ENCODE measurements at places on chromosomes 11 and 22. TPM values are rescaled to one million over a fixed set of nuclear protein-coding genes. Genes with fewer than 3 reads are reported as not detected.

OR52H1 gene
- total RNA-seq, result not detected

- no peak overlapping the region for H3K4me3 ChIP-seq
- H3K27me3 ChIP-seq, result peaks cover 12% of the 10 kb centered on the region
- H3K4me1 ChIP-seq, result peaks cover 13% of the 10 kb centered on the region
- DNase-seq, result no peak
- no peak overlapping the region for H3K27ac ChIP-seq
Observed at GRCh38 chr11:120611581-120611980, 100.0 kb downstream of the GRIK4 start.

VSTM5 gene
- total RNA-seq, result not detected

DNA sequence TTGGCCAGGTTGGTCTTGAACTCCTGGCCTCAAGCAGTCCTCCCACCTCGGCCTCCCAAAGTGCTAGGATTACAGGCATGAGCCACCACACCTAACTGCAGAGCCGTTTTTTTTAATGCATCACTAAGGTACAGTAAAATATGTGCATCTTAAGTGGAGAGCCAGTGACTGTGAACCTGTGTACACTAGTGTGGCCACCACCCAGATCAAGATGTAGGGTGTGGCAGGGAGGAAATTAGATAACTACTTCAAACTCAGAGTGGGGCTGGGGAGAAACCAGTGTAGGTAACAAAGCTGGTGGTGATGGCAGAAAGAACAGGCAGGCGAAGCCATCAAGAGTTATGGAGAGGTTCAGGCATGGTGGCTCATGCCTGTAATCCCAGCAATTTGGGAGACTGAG is 14.4 kb downstream of the SNAP29 start:
- no peak for DNase-seq
- no peaks in the 10 kb centered on the region for H3K27me3 ChIP-seq
- no peak overlapping the region for H3K27ac ChIP-seq
- H3K36me3 ChIP-seq, result peaks cover 15% of the 10 kb centered on the region
- H3K4me3 ChIP-seq, result no peak overlapping the region

GRCh38 chr11:122785031-122785541 is 53.2 kb upstream of the CRTAM start:
- no peak for DNase-seq
- H3K27me3 ChIP-seq, result no peaks in the 10 kb centered on the region
- H3K4me1 ChIP-seq, result no peaks in the 10 kb centered on the region
- no peak overlapping the region for H3K27ac ChIP-seq
- H3K36me3 ChIP-seq, result peaks cover 16% of the 10 kb centered on the region

DNA sequence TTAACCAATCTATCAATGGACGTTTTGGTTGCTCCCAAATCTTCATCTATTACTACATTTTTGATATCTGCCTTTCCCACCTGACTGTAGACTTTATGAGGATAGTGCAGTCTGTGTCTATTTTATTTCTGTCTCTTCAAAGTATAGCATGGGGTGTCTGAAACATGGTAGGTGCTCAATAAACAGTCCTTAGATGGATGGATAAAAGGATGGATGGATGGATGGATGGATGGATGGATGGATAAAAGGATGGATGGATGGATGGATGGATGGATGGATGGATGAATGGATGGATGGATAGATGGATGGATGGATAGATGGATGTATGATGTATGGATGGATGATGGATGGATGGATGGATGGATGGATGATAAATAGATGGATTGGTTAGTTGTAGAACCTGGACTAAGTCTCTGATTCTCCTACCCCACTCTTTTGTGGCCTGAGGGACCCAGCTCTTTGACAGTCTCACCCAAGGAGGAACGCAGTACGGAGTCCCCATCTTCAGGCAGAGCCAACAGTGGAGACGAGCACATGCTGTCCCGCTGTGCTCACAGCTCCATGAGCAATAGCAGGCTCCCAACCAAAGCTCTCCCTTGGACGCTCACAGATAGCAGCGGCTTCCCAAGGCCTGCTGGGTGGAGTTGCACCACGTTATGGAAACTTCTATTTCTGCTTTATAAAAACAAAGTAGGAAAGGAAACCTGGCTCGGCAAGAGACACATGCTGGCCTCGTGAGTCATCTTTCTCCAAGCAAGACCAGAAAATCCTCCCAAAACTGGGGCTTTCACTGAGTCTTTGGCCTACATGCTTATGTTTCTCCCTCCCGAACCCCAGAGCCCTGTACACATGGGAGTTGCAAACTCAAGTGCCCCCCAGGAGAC is 448.0 kb downstream of the MIAT start:
- DNase-seq, result no peak
- H3K27me3 ChIP-seq, result peaks cover 25% of the 10 kb centered on the region
- no peak overlapping the region for H3K4me3 ChIP-seq
- no peaks in the 10 kb centered on the region for H3K4me1 ChIP-seq
- peaks cover 1% of the 10 kb centered on the region for H3K36me3 ChIP-seq

GRCh38 chr22:37486224-37486845 is at the start of gene MFNG:
Gene MFNG (minus strand): TSS chr22:37486384. CDS start chr22:37486177, 207 bp downstream.
- peaks cover 13% of the 10 kb centered on the region for H3K36me3 ChIP-seq
- peaks cover 65% of the 10 kb centered on the region for H3K4me1 ChIP-seq
- H3K27ac ChIP-seq, result peak within 1 kb of the TSS; percentile 97
- no peaks in the 10 kb centered on the region for H3K27me3 ChIP-seq
- peak; percentile 86 for DNase-seq

DNA sequence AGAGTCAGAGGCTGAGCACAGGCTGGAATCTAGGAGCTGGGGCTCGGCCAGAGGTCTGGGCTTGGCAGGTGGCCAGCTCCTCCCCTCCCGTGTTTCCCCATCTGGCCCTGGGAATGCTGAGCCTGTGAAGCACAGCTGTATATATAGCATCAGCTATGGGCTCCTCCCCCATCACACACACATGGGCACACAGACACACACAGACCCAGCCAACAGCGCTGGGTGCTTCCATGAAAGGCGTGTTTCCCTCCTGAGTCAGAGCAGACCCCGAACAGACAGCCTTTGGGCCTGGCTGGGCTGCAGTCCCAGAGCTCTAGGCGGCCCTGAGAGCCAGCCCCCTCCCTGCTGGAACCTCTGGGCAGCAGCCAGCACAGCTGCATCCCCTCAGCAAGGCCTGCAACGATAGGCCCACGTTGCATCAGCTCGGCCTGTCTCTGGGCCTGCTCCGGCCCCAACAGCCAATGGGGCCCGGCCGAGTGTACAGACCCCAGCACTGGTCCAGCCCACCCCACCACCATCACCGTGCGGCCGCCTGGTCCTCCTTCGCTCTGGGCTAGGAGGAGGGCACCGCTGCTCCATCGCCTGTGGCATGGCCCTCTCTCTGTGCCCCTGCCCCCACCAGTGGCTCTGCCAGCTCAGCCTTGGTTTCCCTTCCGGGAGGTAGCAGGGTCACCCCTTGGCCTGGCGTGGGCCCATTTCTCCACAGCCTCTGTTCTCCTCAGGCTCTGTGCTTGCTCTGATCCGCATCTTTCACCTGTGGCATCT is 7.6 kb upstream of the SERPINH1 start:
- no peak overlapping the region for H3K4me3 ChIP-seq
- H3K27ac ChIP-seq, result no peak overlapping the region
- H3K27me3 ChIP-seq, result no peaks in the 10 kb centered on the region
- H3K4me1 ChIP-seq, result peaks cover 5% of the 10 kb centered on the region

DNA sequence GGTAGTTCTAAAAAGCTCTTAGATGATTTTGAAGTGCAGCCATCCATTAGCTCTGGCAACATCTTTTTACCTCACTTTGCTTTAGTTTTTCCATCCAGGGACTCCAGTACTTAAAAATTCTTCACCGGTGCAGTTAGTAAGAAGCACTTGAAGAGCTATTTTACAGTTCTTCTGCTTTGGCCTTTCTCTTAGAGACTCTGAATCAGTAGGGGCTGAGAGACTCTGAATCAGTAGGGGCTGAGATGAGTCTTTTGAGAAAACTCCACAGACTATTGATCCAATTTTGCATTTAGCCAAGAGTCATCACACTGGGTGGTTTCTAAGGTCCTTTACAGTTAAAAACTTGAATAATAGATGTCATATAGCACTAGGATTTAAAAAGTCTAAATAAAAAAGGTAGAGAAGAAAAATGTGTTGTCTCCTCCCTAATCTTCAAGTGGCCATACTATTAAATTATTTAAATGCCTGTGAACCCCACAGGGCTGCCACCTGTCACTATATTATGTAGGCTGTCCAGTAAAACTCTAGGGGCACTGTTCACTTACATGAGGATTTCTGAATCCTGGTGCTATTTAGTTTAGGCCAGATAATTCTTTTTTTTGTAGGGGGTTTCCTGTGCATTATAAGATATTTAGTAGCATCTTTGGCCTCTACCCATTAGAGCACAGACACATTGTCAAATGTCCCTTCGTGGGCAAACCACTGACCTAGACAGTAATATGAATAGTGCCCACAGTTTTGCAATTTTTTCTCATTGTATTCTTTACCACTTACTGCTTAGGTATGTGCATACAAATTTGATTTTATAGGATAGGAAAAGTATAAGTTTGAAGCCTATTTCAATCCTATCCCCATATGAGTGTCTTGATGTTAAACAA is 26.3 kb upstream of the HIKESHI start:
- H3K36me3 ChIP-seq, result peaks cover 68% of the 10 kb centered on the region
- no peak overlapping the region for H3K27ac ChIP-seq
- no peak overlapping the region for H3K4me3 ChIP-seq

DNA sequence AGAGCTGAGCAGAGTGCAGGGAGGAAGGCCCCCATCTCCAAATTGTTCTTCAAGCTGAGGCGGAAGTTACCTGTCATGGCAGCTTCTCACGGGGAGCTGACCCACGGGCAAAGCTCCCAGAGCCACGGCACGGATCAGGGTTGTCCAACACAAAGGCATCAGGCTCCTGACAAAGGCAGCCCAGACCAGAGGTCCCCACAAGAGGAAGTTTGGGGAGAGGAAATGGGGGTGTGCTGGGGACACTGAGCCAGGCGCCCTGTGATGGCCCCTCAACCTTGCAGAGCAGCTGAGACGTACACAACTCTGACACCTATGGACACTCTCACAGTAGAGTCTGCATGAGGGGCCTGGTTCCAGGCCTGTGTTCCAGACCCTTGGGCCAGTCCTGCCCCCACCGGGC is 95.6 kb downstream of the CTTN start:
- H3K4me3 ChIP-seq, result no peak overlapping the region
- H3K36me3 ChIP-seq, result no peaks in the 10 kb centered on the region
- H3K27me3 ChIP-seq, result no peaks in the 10 kb centered on the region
- no peak overlapping the region for H3K27ac ChIP-seq

DNA sequence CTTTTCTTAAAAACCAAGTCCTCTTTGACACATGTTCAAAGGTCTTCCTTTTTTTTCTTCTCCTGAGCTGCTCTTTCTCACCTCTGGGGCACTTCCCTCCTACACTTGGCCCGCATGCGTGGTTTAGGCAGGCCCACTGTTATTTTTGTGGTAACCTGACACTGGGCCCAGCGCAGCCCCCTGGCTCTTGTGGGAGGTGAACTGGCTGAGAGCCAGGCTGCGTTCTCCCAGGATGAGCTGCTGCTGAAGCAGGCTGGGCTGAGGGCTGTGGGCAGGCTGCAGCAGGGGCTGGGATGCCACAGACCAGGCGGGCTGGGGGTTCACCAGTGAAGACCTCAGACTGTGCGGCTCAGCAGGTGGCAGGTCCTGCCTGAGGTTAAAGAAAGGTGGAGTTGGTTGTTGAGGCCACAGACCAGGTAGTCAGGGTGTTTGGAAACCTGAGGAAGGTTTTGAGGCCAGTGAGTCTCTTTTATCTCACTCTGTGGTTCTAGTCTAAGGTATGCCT is 72.4 kb downstream of the TEAD1 start:
- no peak for DNase-seq
- H3K27me3 ChIP-seq, result peaks cover 9% of the 10 kb centered on the region
- no peaks in the 10 kb centered on the region for H3K4me1 ChIP-seq
- H3K27ac ChIP-seq, result no peak overlapping the region
- no peaks in the 10 kb centered on the region for H3K36me3 ChIP-seq

KCNJ5 gene
- total RNA-seq, result not detected

- DNase-seq, result no peak
- H3K27me3 ChIP-seq, result peaks cover 54% of the 10 kb centered on the region
- peaks cover 6% of the 10 kb centered on the region for H3K4me1 ChIP-seq
- no peak overlapping the region for H3K27ac ChIP-seq
- no peak overlapping the region for H3K4me3 ChIP-seq
Observed at GRCh38 chr11:120514541-120515121, 3.1 kb downstream of the GRIK4 start.

GRCh38 chr22:32204040-32204855 is 625 bp downstream of the RFPL2 start:
- no peaks in the 10 kb centered on the region for H3K36me3 ChIP-seq
- peaks cover 34% of the 10 kb centered on the region for H3K4me1 ChIP-seq
- H3K27ac ChIP-seq, result no peak overlapping the region
- DNase-seq, result peak; percentile 27

Data from activated naive CD4-positive, alpha-beta T cell treated with anti-CD3 and anti-CD28 coated beads for 36 hours (primary cell).